Activated effector memory CD4-positive, alpha-beta T cell treated with Interleukin-2 at 50 U/mL for 16 hours (primary cell): ENCODE measurements at places on chromosomes 5 and 9.
A peak's percentile ranks its signal among the peaks of the same experiment; 100 is the strongest.

GRCh38 chr5:54446379-54446732, 9.1 kb upstream of the HSPB3 start:
- no peak for DNase-seq

DNA sequence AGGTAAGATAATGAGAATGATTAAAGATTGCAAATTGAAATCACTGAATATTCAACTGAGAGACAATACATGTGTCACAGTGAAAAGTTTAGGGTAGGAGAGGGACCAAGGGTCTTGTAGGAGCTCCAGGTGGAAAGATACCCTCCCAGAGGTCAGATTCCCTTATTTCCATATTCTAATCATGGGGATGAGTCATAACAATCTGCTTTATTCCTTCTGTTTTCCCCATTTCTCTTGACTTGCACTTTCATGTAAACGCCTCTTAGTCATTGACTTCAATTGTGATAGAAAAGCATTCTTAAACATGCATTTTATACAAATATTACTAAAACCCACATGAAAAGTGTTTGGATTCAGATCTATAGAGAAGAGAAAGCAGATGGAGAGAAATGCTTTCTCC, 81.3 kb upstream of the CTSL start:
- no peak for DNase-seq

DNA sequence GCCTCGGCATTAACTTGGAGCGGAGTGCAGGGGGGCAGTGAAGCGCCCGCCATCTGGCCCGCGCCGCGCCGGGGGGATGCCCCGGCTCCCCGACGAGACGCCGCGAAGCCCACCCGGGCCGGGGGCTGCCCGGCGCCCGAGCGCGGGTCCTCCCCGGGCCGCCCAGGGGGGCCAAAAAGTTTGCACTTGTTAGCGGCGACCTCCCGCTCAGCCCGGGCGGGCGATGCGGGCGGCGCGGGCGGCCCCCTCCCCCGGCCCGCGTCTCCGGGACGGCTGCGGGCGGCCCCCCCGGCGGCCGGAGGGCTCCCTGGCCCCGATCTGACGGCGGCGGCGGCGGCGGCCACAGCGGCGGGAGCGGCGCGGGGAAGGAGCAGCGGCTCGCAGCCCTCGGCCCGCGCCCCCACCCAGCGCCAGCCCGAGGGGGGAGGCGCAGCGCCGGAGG, at the start of gene NTNG2:
Gene NTNG2, plus strand, starts transcription at position 316 of the 442 bp plus-strand sequence. CDS start 4,774 bp downstream, outside the sequence.
- no peak for DNase-seq

DNA sequence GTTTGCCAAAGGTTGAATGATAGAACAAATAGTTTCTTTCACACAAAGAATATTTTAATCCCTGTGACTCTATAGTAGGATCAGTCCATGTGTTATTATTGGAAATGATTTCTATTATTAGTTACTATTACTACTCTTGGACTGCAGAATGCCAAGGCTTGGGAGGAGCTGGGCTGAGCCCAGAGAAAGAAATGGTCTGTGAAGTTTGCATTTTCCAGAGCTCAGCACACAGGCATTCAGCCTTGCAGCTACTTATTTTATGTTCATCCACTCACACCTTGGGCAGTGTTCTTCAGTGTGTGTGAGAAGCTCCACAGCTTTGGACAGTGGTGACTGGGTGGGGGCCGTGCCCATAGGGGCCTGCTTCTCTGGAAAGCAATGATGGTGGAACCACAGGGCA, 583.1 kb downstream of the CCDC171 start:
- no peak for DNase-seq

DNA sequence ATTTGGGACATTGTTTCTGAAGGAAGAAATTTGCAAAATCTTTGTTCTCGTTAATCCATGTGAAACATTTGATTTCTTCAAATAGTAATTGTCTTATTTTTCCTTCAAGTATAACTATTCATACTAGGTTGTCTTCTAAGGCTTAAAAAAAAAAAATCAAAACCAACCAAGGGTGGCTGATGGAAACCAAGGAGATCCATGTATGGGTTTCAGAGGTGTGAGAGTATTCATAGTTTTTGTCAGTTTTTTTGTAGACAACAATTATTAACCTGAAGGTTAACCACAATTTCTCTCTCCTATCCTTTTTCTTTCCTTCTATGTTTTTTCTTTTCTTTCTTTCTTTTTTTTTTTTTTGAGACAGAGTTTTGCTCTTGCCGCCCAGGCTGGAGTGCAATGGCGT, 35.4 kb downstream of the KDM4C start:
- no peak for DNase-seq

DNA sequence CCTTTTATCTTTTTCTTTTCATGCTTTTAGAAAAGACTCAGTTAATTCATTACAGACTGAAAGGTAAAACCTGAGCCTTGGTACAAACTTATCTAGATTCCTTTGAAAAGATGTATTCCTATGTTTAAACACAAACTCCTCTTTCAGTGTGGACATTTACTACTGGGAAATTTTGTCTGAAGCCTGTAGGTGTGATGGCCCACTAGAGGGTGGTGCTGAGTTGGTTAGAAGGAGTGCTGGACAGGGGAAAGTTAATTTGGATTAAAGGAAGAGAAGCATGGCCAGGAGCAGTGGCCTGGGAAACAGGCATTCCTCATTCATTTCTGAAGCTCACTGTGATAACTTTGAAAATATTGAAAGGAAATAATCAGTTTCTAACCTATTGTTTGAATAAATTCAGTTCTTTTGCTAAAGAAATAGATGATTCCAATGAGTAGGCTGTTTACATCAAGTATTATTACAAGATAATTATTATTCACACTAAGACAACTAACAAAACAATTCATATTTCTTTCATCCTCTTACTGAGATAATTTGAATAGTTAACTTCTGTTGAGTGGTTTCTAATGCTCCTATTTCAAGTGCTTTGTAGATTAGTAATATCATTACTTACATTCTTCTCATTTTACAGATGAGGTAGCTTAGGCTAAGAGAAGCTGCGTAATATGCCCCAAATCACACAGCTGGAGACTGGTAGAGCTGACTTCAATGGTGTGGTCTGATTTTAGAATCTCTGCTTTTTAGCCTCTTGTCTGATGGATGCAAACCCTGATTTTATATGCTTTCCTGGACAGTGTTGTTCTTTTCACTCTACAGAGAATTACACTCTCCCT, 150.9 kb downstream of the ADGRV1 start:
- DNase-seq, result no peak

DNA sequence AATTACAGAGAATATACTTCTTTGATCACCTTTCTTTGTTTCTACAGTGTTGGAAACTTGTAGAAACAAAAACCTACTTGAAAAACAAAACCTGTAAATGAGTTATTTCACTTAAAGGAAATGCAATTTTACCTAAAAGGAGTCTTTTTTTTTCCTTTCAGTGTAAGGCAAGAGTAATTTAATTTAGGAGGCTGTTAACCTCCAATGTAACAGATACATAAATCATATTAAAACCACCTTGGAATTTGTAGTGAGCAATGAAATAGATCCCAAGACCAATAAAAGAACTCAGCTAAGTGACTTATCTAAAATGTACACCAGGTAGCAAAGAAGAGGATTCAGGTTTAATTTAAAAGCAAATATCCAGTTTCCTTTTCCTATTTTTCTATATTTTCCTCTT, 524.8 kb downstream of the CSNK1G3 start:
- no peak for DNase-seq

DNA sequence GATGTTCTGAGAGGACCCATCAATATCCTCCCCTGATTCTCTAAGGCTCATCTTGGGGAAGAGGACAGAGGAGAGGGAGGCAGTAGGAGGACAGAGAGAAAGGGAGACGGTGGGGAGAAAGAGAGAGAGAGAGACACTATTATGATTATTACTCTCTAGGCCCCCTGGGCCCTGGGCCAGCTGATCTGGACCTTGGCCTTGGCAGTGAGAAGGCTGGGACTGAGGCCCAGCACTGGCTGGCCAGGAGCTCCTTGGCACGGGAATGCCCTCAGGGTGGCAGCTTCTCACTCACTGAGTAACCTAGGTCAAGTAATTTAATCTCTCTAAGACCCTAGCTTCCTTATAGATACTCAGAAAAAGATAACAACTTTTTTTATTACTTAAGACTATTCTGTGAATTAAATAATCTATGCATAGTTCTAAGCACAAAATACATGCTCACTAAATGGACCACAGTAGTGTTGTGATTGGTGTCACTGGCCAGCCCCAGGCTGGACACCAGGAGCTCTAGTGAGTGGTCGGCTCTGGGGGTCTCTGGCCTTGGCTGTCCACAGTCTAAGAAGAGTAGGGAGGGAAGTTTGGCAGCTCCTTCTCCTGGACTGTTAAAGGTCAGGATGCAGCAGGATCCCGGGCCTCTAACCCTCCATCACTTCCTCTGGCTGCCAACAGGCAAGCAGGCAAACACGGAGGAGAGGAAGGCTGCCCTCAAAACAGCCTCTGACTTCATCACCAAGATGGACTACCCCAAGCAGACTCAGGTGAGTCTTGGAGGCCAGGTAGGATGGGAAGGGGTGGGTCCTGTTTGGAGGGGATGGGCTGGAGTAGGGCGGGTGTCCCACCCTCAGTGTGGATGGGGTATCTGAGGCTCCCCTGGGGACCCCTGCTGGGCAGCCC, 50.0 kb downstream of the GSN start:
- DNase-seq, result no peak

DNA sequence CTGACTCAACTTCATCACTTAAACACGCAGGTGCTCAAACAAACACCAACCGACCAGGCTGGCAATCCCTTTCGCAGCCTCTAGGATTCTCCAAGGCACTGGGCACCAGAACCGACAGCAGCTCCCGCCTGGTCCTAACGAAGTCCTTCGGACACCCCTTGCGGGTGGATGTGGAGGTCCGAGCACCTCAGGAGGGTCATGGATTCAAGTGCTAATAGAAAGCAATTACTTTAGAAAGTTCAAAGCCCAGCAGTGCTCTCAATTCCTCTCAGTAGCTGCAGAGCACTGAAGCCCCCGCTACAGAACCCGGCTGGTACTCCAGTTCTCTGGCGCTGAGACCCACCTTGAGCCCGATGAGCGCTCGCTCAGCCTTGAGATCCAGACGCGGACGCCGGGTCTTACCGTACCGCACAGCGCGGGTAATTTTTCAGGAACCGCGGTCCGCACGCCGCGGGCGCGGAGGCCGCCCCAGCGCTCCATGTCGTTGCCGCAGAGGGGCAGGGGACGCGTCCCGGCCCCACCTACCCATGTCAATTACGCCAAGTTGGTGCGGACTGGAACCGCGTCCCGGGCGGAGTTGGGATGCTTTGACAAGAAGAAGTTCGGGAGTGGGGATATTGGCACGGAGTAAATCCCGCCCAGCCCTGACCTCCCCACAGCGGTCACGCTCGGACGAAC, 638 bp downstream of the MARCHF3 start:
- peak; percentile 29 for DNase-seq

DNA sequence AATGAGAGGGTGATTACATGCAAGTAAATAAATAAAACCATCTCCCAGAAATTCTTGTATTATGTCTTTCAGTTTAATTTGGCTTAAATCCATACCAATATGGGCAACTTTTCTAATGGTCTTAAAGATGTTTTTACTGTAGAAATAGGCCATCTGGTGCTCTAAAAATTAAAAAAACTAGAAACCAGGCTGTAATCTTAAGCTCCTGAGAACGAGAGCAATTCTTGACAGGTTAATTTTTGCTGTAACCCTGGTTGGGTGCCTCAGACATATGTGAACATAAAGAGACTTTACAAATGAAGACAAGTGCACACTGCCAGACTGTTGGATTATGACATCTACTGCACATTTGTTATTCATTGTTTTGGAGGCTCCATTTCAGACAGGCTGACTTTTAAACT, 246.8 kb upstream of the DAB2 start:
- DNase-seq, result no peak

- DNase-seq, result no peak
Observed at GRCh38 chr9:9522406-9522805, 1090.4 kb downstream of the PTPRD start.

GRCh38 chr5:73938280-73938937, 312.4 kb downstream of the ARHGEF28 start:
- DNase-seq, result no peak

DNA sequence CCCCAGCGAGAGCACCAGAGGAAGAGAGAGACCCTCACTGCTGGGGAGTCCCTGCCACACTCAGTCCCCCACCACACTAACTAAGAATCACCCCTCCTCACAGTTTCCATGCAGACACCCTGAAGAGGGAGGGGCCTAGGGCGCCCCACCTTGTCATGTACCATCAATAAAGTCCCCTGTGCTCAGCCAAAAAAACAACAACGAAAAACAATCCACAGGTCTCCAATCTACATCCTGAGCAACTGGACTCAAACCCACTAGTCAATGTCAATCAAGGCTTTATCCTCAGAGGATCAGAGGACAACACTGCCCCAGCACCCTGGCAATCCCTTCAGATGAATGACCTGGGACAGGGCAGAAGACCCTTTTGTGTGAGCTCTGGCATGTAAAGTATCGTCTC, 210.1 kb upstream of the MSX2 start:
- DNase-seq, result no peak

GRCh38 chr5:52749666-52750065, 38.0 kb upstream of the ITGA1 start:
- no peak for DNase-seq

GRCh38 chr5:180259260-180259611, 32.6 kb downstream of the MAPK9 start:
- no peak for DNase-seq

GRCh38 chr5:32964261-32964660, 253.1 kb downstream of the NPR3 start:
- no peak for DNase-seq

DNA sequence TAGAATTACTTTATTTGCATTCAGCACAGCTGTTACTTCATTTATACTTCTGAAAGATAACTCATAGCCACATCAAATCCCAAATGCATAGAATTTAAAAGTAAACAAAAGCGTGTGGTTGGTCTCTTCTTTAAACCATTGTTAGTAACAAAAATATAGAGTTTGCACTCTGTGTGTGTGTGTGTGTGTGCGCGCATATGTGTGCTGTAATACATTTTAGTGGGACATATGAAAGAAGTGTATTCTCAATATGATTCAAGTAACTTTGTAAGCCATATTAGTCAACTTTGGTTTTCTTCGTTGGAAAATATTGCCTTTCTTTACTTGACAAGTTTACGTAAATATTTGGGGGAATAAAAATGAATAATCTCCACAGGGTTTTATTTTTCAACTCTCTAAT, 106.1 kb upstream of the PRRC1 start:
- no peak for DNase-seq

DNA sequence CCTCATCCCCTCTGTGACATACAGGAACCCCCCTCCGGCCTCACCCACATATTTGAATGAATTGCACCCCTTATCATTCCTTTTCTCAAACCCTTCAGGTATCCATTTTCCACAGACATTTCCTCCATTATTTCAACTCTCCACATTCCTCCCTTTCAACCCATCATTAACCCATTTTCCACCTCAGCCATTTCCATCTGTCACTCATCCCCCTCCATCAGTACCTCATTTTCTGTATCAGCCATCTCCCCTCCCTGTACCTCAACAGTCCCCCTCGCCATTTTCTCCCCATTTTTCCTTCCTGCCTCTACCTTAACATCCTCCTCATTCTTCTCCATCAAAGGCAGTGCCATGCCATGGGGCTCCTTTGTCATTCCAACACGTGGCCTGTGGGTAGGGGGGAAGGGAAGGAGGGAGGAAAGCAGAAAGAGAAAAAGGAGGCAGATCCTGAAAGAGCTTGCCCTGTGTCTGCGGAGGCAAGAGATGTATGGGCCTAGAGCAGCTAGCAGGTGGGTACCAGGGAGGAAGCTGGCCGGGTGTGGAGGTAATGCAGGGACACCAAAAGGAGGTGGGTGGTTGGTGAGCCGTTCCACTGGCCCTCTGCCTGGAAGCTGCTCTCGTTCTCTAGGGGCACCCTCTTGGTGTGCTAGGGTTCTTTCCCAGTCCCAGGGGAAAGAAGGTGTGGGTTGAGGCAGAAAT, 1.5 kb downstream of the DNAJB5 start:
- no peak for DNase-seq
